ENCODE measurements at places on chromosomes 3 and 15.

GRCh38 chr3:141913150-141913811 lies 36.8 kb downstream of the ATP1B3 start:
- no peak for DNase-seq

DNA sequence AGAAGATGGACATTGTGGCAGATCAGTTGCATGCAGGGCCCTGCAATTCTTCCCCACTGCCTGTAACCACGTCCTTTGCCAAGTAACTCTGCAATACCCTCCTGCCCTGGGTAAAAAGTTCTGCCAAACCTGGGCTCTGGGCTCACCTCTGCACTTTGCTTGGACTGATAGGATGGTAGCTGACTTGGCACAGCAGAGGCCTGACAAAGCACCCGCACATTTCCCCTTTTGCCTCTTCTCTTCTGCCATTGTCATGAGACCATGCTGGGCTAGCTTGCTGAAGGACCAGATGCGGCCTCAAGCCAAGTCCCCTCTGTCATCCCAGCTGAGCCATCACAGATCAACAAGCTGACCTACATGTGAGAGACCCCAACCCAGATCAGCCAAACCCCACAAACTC lies 122.4 kb downstream of the SMAD6 start:
- DNase-seq: no peak

DNA sequence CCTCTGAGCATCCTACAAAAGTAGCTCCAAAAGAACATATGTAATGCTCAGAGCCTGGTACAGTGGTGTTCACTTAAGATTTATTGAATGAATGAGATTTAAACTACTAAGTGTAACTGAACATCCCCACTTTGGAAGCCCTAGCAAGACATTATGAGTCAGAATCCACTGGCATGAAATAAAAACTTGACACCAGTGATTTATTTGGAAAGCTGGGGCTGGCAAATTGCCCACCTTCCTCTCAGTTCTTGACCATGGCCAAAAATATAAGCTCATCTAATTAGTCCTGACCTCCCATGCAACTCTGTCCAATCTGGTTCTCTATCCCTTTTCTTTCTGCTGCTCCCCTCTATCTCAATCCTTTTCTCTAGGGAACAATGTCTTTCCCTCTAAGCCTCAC lies 418.0 kb downstream of the PLCL2 start:
- DNase-seq: no peak

DNA sequence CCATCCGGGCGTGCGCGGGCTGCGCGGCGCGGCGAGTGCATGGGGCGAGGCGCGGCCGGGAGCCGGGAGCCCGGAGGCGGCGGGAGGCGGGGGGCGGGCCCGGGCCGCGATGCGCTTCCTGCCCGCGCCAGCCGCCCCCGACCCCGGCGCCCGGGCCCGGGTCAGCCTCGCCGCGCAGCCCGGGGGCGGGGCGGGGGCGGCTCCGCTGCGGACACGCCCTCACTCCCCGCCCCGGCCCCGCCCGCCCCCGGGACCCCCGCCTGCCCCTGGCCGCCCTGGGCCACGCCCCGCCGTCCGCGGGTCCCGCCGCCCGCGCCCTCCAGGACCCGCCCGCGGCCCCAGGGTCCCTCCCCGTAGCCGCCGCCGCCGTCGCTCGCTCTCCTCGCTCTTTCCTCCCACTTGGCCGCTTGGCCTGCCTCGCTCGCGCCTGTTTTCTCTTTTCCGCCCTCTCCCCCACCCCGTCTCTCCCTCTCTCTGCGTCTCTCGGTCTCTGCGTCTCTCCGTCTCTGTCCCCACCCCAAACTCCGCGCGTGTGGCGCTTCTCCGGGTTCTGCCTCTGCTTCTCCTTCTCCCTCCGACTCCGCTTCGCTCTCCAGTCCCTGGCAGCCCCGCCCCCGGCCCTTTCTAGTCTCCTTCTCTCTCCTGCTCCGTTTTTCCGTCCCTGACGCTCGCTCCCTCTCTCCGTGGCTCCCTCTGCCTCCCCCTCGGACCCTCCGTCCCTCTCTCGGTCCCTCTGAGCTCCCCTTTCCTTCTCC lies at the start of gene PLXND1:
Gene PLXND1 (minus strand): TSS at position 41 of the 755 bp plus-strand sequence. CDS start 37 bp downstream, at position 4.
- DNase-seq: no peak

GRCh38 chr3:12345141-12345561 lies 56.3 kb downstream of the PPARG start:
- DNase-seq: no peak

GRCh38 chr3:152174876-152175527 lies 93.7 kb upstream of the MBNL1 start:
- DNase-seq: no peak

DNA sequence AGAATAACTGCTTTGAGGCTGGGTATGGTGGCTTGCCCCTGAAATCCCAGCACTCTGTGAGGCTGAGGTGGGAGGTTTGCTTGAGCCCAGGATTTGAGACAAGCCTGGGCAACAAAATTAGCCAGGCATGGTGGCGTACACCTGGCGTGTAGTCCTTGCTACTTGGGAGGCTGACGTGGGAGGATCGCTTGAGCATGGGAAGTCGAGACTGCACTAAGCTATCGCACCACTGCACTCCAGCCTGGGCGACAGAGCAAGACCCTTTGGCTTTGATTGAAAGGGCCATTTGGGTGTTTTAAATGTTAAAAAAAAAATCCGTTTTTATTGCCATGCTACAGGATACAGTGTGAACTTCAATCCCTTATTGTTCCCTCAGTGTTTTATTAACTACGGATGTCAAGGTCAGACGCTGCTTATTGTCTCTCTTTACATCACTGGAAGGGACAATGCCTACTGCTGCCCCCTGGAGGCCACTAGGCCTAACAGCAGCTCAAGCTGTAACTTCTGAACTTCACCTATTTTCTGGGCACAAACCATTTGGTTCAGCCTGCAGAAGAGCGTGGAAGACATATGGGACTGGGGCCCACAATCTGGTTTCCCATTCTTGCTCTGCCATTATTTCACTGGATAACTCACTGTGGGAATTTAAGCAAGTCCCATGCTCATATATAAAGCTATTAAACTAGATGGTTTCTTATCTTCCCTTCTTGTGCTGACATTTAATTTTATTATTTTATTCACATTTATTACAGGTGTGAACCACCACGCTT lies 15.3 kb upstream of the IREB2 start:
- DNase-seq: peak; percentile 15

GRCh38 chr3:113981803-113982202 lies 34.0 kb downstream of the ZDHHC23 start:
- DNase-seq: no peak

DNA sequence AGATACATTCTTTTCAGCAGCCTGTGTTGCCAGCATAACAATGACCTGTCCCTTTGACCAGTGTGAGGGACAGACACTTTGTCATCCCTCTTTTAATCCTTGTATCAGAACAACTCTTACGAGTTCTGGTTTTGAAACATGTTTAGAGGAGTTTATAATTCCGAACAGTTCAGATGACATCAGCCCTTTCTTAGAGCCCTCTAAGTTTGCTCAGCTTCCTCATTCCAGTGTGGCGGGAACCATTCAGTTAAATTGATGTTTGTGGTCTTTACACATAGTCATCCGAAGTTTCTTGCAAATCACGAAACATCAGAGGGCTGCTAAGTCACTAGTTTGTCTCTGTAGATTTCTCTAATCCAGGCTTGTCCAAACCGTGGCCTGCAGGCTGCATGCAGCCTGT lies 102.5 kb downstream of the AKAP13 start:
- no peak for DNase-seq

GRCh38 chr15:95684693-95685115 lies 645.8 kb upstream of the NR2F2 start:
- DNase-seq: no peak

DNA sequence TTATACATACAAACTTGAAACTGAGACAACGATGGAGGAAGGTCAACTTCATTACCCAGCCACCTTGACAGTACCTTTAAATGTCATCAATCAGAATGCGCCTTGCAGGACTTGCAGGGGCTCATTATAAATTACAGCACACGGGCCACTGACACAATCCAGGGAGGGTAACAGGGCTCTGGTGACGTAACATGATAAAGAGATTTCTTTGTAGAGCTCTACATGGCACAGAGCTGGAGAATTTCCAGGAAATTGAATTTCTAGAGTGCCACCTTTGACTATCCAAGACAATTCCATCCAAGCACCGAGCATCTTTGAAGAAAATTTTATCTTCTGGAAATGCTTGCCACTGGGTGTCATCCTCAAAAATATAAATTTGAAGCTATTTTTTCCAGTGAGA lies 486.0 kb downstream of the FOXP1 start:
- DNase-seq: no peak

GRCh38 chr3:122873741-122874515 lies 79.1 kb downstream of the SLC49A4 start:
- DNase-seq: no peak

DNA sequence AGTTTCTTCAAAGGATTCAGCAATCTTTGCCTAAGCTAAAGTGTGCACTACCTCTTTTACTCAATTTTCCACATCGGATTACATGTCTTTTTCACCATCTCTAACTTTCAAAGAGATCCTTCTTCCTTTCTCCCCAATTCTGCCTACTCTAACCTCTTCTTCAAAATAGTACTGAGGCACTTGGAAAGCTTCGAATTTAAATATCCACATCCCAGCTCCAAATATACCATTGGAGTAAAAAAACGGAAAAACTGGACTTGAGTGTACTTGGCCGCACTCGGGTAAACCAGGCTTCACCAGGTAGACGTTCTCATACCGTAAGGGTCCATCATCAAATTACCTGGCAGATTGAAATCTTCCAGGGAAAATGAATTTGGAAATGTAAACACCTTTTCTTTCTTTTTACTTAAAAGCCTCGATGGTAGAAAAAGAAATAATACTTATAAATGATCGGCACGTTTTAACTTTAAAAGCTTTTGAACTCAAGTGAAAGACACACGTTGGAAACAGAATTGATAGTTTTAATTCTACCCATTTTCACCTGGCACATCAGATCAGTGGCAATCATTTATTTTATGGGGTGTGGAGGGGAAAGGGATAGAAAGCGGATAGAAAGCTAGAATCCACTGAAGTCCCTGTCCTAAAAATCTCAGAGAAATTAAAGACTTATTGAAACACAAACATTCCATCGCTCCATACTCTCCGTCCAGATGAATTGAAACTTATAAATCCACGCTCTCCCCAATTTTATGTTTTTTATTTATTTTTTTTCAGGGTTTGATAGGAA lies 8.2 kb upstream of the MEIS2 start:
- no peak for DNase-seq

DNA sequence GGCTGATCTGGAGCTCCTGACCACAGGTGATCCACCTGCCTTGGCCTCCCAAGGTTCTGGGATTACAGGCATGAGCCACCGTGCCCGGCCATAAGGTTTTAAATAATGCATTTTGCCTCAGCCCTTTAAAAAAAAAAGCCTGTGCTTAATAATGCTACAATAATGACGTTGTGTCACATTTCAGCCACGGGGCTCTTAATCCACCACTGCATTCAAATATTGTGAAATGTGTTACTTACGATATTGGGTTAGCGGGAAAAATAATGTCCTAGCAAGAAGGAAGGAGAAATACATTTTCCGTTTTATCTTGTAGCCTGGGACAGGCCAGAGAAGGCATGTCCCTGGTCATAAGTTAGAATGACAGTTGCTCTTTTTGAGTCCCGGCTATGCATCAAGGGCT lies 17.6 kb downstream of the PAQR5 start:
- DNase-seq: no peak

DNA sequence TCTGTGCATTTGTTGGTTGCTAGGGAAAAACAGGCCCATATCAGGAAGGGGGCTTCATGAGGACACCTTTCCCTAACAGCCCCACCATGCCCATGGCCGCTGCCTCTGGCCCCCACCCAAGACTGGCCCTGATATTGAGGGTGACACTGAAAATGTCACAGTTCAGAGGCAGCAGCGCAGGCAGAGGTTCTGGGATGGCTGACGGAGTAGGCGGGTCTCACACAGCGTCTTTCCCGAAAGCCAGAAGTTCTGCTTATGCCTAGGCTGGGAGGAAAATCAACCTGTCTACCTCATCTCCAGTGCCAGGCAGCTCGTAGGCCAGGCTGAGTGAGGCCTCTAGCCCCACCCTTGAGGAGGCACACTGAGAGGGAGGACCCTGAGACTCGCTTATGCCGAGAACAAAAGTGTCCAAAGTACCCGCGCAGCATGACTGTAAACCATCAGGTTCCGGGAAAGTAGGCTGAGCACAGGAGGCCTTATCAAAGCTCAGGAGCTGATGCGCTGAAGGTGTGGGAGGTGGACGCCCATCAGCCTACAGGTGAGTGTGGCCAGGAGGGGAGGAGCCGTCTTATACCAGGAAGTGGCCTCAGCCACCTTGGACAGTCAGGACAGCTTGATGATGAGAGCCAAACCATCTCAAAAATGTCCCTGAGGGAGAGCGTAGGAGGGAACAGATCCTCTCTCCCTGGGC lies 27.5 kb downstream of the GRAMD2A start:
- no peak for DNase-seq

GRCh38 chr3:183296944-183297343 lies 43.9 kb downstream of the B3GNT5 start:
- no peak for DNase-seq

- DNase-seq: no peak
These were observed 30.6 kb downstream of the LDHAL6B start for GRCh38 chr15:59237119-59237855.

GRCh38 chr15:64749167-64749566 lies 26.2 kb downstream of the RBPMS2 start:
- no peak for DNase-seq

DNA sequence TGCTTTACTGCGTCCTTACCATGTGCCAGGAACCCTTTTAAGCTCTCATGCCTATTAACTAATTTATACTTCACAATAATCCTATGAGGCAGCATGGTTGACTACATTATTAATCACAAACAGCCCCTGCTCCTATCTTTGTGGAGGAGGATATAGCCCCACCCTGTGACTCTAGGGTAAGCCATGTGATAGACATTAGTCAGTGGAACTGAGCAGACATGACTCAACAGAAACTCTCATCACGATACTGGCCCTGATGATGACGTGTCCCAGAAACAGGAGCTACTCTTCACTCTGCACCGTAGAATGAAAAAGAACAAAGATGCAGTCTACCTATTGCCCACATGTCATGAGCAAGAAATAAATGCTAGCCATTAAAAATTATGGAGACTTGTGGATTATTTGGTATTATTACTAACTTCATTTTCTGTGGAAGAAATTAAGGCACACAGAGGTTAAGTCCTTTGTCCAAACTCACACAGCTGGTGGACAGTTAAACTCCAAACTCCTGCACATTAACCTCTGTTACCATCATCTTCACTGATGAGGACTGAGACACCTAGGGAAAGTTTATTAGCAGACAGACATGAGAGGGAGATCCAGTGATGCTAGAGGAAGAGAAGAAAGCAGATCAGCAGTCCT lies 51.2 kb downstream of the CFAP20DC start:
- DNase-seq: no peak

- no peak for DNase-seq
These were observed 59.5 kb upstream of the SMAD6 start for GRCh38 chr15:66642514-66642913.

Measured in activated CD8-positive, alpha-beta memory T cell treated with anti-CD3 and anti-CD28 coated beads for 48 hours (primary cell).